ENCODE measurements at places on chromosomes 7 and 10.

- DNase-seq, result no peak
Measured at GRCh38 chr7:134660242-134660785, 13.7 kb downstream of the BPGM start.

DNA sequence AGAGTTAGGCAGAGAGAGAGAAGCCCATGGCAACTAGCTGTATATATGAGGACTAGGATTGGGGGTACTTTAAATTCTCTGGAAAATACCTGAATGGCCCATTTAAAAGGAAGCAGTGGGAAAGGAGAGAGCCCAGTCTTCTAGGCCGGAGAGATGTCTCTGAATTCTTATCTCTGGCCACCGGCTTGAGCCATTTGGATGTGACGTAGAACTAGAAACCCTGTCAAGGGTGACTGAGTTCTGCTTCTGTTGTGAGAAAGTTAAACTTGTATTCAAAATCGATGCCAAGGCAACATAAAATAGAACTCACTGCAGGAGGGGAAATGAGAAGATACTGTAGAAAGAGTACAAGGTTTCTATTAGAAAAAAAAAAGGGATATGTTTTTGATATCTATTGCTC is 6.3 kb upstream of the GSTK1 start:
- DNase-seq, result no peak

DNA sequence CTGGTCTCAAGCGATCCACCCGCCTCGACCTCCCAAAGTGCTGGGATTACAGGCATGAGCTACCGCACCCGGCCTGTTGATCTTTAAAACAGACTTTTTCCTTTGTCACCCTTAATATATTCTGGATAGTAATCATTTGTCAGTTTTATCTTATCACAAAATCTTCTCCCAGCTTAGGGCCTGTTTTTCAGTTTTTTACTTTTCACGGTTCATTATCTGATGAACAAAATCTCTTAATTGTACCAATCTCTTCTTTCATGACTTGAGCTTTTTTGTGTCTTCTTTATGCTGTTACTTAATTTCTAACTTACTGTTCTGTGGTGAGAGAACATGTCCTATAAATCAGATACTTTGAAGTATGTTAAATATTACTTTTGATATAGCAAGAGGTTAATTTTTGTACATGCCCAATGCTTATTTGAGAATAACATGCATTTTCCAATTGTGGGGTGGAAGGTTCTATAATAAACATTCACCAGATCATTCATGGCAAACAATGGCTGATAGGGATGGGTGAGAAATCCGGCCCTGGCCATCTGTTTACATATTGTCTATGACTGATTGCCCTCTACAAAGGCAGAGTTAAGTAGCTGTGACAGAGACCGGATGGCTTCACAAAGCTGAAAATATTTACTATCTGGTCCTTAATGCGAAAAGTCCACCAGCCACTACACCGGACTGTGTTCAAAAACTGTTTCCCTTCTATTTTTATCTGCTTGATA is 5.3 kb downstream of the PAPOLB start:
- DNase-seq, result peak; percentile 5

DNA sequence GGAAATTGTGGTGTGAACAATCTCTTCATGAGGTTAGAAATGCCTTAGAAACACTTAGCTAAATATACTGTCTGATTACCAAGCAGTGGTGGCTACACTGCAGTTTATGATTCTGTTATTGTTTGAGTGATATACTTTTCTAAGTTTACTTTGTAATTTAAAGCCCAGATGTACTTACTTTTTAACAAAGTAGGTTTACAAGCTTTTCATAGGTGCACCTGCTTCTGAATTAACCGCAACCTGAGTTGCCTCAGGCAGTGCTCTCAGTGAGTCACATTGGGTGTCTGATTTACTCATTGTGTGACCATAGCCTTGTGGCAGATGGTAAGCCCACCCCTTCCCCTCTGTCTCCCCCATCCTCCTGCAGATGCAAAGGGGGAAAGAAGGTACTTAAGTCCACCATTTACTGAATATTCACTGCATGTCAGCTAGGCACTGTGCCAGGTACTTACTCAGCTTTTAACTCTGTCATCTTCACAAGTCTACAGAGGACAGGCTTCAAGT is 9.0 kb downstream of the MTURN start:
- peak; percentile 75 for DNase-seq

DNA sequence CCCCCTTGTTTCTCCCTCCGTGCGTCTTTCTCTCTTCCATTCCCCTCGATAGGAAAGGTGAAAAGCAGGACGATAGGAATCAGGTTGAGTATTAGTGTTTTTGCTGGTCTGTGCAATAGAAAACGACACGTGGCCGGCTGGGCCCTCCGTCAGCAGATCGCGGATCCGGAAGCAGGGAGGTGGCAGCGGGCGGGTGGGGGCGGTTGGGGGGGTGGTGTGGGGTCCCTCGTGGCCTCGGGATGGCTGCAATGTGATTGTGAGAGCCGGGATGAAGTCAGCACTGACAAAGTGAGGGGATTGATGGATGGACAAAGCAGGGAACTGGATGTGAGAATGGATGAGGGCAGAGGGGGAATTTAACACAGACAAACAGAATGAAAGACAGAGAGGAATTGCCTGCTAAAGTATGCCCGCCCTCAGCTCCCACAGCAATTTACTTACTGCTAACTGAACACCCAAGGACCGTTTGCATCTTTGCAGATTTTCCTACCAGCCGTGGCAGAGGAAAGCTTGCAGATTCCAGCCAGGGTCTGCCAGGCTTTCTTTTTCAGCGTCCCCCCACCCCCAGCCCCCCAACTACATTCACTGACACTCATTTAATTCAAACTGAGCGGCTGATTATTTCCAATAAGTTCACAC is 280.9 kb downstream of the LRMDA start:
- DNase-seq, result no peak

GRCh38 chr7:86785641-86786040 is 141.9 kb downstream of the GRM3 start:
- DNase-seq, result no peak

- no peak for DNase-seq
Measured at GRCh38 chr7:137731436-137731835, 115.3 kb downstream of the DGKI start.

- DNase-seq, result no peak
Measured at GRCh38 chr10:21031232-21031795, 134.2 kb upstream of the NEBL start.

GRCh38 chr7:561631-562373 is 42.2 kb upstream of the PDGFA start:
- no peak for DNase-seq

- no peak for DNase-seq
Measured at GRCh38 chr10:121043124-121043849, 192.1 kb downstream of the WDR11 start.

GRCh38 chr10:119377958-119378736 is 164.4 kb downstream of the RGS10 start:
- DNase-seq, result no peak

DNA sequence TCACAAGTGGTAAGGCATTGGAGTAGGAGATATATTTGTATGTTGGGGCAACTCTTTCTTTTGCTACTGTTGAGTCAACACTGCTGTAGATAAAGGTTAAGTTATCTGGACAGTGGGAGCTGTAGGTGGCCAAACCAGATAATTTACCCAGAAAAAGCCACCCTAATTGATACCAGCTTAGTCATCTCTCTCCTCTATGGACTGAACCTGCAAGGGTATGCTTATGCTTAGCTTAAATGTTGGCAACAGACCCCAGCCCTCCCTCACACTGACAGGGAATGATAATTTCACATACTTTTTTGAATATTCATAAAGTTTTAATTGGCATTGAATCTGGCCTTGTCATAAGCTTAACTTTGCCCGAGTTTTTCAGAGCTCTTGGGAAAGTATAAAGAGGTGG is 66.3 kb downstream of the CREB5 start:
- DNase-seq, result no peak

- no peak for DNase-seq
Measured at GRCh38 chr7:141788296-141788695, 1.7 kb upstream of the TAS2R5 start.

DNA sequence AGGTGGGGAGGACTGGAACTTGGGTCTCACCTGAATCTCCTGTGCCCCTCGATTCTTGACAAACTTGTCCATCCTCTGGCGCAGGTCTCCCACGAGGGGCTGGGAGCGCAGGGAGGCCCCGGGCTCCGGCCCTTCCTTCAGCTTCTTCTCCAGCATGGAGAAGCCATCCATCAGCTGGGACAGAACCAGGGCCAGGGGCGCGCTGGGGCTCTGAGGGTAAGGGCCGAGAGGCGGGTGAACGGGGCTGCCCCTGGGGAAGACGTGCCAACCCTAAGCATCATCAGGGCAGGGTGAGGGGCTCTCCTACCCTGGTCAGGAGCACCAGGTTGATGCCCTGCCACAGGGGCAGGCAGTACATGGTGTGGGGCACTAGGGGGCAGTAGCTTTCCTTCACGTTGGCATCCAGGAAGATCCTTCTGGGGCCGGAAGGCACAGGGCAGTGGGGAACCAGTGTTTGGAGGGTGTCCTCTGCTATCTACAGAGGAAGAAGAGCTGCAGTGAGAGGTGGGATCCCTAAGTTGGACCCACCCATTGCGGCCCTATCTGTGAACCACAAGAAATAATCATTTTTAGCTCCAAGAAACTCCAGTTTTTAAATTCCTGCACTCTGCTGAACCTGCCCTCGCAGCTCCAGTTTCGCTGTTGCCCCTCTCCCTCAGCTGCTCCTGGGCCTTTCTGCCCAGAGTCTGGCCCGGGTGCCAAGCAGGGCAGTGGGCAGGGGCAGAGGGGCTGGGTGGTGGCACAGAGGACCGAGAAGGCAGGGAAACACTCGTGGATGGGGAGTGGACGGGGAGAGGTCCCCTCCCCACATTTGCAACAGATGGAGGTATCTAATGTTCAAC is 10.8 kb upstream of the PYROXD2 start:
- DNase-seq, result peak; percentile 3

GRCh38 chr7:65471587-65471986 is 97.9 kb downstream of the ZNF92 start:
- DNase-seq, result no peak

- DNase-seq, result no peak
Measured at GRCh38 chr7:45919231-45919784, 1.8 kb downstream of the IGFBP3 start.

DNA sequence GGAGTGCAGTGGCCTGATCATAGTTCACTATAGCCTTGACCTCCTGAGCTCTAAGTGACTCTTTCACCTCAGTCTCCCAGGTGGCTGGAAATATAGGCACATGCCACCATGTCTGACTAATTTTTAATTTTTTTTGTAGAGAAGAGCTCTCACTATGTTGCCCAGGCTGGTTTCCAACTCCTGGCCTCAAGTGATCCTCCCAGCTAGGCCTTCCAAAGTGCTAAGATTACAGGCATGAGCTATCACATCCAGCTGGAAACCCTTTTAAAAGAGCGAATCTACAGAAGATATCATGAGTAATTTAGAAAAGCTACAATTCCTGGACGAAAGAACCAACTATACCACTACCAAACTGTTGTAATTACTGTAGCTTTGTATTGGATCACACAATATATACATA is 394.4 kb upstream of the AUTS2 start:
- DNase-seq, result no peak

- DNase-seq, result no peak
Measured at GRCh38 chr10:75407713-75408508, 6.3 kb upstream of the ZNF503 start.

DNA sequence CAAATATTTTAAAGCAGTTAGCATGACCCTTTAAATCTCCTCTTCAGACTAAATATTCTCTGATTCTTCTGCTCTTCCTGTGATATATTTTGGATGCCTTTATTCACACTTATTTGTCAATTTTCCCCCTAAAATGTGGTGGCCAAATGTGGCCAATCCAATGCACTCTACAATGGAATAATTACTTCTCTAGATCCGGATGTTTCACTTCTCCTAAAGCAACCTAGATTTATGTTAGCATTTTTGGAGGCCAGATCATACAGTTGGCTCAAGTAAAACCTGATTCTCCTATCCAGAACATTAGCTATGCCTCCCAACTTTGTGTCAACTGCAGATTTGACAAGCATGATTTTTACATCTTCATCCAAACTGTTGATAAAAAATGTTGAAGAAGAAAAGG is 153.7 kb downstream of the CREB5 start:
- DNase-seq, result no peak

GRCh38 chr10:43128331-43128730 is 9.9 kb upstream of the CSGALNACT2 start:
- DNase-seq, result no peak

GRCh38 chr7:68125168-68125567 is 1128.5 kb downstream of the TYW1 start:
- DNase-seq, result no peak

DNA sequence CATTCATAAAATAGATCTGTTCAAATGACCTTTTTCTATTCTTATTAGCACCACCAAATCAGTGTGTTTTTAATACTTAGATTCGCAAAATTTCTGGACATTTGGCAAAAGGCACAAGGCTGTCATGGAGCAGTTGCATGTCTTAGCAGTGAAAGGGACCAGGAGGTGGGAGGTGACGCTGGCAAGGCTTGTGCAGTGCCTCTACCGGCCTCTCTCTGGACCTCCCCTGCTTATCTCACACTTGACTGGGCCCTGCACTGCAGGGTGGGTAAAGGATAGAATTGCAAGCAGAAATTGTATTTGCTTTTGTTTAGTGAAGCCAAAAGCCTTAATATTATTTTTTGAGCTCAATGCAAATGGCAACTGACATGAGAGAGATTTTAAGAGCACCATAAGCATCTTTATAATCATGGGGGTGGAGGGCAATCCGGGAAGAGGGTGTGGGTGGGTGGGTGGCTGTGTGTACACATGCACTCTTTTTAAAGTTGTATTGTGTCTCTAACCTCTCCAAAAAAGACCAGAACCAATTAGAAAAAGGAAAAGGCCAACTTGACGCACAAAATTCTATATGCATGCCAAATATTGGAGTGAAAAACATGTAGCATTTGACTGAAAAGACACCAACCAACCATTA is 106.3 kb downstream of the WNT2 start:
- DNase-seq, result no peak

GRCh38 chr10:130999376-131000202 is 311.9 kb downstream of the TCERG1L start:
- DNase-seq, result no peak

DNA sequence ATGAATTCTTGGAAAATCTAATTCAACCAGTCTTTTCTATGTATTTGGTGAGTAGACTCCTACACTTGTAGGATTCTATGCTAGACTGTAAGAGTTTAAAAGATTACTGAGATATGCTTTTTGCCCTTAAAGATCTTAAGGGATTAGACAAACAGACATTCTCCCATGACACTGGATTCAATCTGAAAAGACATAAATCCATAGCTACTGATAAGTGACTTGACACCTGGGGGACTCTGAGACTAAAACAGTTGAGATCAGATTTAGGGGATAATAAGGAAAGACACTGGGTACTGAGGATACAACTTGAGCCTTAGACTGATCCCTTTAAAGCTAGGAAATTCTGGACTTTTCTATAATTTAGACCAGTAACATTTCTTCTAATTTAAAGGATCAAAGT is 1233.4 kb downstream of the XPNPEP1 start:
- DNase-seq, result no peak

Data from NCI-H1930 (cell line).